SW 1271 (cell line): ENCODE measurements at places on chromosomes 11 and 22.

DNA sequence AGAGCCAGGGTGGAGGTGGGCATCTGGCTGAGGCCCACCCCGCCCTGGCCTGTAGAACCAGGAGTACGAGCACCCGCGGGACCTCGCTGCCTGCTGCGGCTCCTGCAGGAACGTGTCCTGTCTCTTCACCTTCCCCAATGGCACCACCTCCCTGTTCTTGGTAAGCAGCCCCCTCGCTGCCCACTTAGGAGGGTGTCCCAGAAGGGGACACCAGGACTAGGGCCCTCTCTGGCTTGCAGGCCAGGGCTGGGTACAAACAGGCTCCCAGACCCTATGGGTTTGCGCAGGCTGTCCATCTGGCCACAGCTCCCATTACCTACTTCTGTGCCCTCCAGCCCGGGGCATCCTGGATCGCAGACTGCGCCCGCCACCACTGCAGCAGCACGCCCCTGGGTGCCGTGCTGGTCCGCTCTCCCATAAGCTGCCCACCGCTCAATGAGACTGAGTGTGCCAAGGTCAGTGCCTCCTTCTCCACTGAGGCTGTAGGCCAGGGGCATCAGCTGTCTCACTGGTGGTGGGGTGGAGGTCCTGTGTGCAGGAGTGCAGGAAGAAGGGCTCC is 77.5 kb upstream of the MYOD1 start:
- DNase-seq = no peak

DNA sequence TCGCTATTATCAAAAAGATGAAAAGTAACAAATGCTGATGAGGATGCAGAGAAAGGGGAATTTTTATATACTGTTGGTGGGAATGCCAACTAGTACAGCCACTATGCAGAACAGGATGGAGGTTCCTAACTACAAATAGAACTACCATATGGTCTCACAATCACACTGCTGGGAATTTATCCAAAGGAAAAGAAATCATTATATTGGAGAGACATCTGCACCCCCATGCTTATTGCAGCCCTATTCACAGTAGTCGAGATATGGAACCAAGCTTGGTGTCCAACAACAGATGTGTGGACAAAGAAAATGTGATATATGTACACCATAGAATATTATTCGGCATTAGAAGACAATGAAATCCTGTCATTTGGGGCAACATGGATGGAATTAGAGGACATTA is 19.6 kb upstream of the POU2AF2 start:
- DNase-seq = no peak

DNA sequence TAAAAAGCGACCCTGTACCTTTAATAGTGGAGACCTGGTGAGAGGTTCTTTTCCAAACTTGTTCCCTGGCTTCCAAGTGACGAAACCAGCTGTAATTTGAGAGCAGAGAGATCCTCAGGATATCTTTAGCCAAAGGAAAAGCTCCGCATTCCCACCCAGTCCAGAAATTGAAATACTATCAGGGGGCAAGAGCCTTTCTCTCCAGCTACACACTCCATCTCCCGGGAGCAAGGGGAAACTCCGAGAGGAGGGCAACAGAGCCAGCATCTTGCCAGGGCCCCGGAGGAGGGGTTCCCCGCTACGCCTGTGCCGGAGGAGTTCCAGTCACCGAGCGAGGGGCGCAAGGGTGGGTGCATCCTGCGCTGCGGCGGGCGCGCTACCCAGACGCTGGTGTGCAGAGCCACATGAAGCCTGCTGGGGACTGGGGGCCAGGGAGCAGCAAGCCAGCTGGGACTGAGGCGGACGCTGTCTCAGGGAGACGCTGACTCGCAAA is at the start of gene FIBIN:
Gene FIBIN, plus strand, starts transcription at position 148 of the 493 bp plus-strand sequence. CDS start 415 bp downstream, outside the sequence.
- DNase-seq = no peak

DNA sequence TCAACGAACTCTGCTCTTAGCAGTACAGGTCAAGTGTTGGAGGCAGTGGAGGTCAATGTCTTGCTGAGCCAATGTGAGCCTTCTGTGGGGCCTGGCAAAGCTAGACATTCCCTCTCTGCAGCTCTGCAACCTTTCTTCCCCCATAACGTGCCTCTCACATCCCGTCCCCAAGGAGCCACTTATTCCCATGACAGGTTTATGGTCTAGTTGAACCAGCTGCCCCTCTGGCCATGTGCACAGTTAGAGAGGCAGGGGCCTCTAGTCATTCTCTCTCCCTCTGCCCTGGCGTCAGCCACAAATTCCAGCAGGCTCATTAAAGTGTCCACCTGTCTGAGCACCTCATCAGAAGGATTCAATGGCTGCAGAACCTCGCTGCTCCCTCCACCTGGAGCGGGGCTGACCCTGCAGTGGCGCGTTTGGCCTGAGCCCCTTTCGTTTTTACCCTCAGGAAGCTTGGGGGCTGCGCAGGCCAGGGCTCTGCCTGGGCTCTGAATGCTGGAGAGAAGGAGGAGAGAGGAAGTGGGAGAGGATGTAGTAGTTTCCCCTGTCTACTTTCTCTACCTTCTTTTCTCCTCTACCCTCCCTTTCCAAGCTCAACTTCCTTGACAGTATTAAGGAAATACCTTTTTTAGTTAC is 302.1 kb upstream of the B3GAT1 start:
- no peak for DNase-seq

- DNase-seq = peak; percentile 9
Measured at GRCh38 chr11:124586238-124586860, 16.6 kb downstream of the OR8A1 start.

DNA sequence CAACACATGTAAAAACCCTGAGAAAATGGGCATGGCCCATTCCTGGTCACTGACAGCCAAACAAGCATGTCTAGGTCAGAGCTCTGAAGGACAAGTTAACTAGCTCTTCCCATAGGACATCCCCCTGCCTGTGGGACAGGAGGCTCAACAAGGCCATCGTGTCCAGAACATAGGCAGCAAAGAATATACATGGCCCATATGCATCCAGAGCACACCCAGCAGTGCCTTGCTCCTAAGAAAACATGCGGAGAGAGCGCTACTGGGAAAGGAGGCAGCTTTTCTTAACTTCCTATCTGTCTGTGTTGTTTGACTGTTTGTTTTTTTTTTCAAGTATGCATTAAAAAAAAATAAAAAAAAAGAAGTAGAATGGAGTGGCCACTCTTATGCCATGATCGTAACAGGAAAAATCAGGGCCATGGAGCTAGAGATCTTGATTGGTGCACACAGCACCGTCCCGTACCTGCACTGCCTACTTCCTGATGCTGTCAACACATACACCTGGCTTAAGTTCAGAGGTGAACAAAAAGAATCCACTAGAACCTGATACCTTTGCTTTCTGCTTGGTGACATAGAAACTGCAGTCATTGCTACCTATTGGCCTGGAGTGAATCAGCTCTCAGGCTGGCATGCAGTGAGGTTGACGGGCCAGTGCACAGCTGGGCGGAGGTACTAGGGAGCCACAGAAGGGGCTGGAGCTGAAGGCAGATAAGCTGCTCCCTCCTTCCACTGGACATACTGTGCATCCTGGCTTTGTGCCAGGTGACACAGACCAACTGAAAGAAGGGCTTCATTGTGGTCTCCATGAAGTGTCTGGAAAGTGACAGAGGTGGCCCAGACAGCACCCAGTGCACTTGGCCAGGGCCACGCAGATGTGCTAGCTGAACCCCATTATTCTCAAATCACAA is 11.9 kb downstream of the UFD1 start:
- DNase-seq = no peak

DNA sequence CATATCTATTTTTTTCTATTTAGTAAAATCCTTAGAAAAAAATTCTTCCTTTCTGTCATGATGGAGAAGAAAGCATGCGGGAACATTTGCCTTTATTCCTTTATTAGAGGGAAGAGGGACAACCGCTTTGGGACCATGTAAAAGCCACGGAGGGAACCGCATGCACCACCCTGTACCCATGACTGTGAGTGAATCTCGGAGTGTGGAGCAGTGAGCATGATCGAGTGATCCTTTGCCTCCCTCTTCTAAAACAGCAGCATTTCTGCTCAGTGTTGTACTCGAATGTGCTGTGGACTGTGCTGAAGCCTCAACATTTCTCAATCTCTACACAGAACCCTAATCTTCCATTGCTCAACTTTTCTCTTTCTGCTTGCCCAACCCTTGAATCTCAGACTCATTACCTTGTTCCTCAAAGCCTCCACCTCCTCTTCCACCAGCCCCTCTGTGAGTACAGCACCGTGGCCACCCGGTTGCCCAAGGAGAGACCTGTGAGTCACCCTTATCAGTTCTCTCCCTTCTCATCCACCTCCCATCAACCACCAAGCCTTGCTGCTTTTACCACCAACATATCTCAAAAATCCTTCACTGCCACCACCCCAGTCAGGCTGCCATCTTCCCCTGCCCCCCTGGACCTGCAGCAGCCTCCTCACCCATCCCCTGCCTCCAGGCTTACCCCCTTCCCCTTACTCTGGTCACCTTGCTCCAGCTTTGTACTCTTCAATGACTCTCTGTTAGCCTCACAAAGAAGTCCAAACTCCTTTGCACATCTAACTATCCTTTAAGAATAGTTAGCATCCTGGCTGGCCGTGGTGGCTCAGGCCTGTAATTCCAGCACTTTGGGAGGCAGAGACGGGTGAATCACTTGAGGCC is 103.1 kb downstream of the NAT10 start:
- DNase-seq = no peak

- DNase-seq = no peak
Measured at GRCh38 chr11:34267013-34267412, 90.8 kb downstream of the ABTB2 start.

DNA sequence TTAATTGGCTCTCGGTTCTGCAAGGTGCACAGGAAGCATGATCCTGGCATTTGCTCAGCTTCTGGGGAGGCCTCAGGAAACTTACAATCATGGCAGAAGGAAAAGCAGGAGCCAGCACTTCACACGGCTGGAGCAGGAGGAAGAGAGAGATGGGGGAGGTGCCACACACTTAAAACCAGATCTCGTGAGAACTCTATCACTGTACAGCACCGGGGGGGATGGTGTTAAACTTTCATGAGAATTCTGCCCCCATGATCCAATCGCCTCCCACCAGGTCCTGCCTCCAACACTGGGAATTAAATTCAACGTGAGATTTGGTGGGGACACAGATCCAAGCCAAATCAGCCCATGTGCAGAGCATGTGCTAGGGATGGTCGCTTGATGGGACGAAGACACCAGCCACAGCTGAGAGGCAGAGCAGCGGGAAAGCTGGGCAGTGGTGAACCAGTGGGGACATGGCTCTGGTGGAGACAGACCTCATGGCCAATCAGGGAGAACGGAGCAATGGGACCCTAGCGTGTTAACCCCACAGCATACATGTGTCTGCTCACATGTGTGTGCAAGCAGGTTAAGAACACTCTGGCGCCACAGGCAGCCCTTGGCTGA is 6.2 kb downstream of the TANGO2 start:
- DNase-seq = no peak

GRCh38 chr22:39491696-39492095 is 10.4 kb upstream of the MIEF1 start:
- no peak for DNase-seq

- DNase-seq = no peak
Measured at GRCh38 chr11:10693509-10694081, at the start of gene IRAG1. Gene IRAG1 (minus strand): TSS chr11:10693755. CDS start chr11:10693602, 153 bp downstream.

DNA sequence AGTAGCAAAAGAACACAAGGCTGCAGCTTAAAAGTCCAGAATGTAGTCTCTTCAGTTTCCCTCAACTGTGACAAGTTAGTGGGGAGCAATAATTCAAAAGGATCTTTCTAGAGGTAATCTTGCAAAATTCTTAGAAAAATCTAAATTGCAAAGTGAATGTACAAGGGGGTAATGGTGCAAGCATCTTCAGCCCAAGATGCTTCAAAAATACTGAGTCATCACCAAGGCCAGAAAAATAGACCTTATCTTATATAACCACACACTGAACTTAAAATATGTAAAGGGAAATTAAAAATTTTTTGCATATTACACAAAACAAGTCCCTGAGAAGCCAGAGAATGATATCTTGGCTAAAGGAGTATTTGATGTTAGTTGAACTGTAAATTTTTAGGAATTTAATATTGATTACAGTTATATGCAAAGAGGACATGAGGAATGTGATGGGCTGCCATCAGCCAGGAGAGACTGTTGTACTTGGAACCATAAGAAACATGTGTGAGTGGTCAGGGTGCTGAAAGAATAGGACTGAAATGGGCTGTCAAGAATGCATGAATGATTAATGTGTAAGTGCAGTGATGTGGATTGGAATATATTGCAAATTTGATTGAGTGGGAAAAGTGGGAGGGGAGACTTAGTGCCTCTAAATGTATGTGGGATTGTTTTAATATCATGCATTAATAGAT is 85.7 kb upstream of the LIN7C start:
- no peak for DNase-seq

DNA sequence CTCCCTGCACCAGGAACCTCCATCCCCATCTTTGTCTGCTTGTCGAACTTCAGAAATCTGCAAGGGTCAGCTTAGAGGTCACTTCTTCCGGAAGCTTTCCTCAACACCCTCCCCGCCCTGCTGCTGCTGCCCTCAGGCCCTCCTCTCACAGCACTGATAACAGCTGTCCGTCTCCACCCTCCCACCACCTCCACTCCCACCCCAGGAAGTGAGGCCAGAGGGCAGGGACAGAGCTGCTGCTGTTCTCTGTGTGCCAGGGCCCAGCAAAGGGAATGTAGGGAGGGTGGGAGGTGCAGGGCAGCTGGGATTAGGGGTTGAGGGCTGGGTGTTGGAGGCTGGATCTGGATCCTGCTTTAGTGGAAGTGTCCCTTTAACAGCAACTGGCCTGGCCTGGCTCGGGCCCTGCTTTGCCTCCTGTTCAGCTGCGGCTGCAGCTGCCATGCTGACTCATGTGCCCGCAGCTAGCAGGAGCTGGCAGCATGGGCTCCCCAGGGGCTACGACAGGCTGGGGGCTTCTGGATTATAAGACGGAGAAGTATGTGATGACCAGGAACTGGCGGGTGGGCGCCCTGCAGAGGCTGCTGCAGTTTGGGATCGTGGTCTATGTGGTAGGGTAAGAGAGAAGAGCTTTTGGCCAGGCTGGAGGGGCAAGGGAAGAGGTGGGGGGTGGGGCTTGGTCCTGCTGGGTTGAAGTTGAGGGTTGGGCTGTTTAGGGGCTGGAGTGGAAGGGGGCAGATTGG is at the start of gene P2RX6:
Gene P2RX6, plus strand, starts transcription at position 440 of the 740 bp plus-strand sequence. Its CDS starts 10 bp downstream, at position 450.
- peak; percentile 13 for DNase-seq
